ENCODE measurements at places on chromosomes 7 and 10. TPM values are rescaled to one million over a fixed set of nuclear protein-coding genes. Genes with fewer than 3 reads are reported as not detected.
A peak's percentile ranks its signal among the peaks of the same experiment; 100 is the strongest.

The ECD gene
- polyA plus RNA-seq, result 20.2 TPM

GRCh38 chr7:1742555-1743303 is 72.7 kb downstream of the ELFN1 start:
- DNase-seq, result peak; percentile 36

GRCh38 chr10:93445097-93445960 is 36.8 kb downstream of the MYOF start:
- peak; percentile 88 for DNase-seq

GRCh38 chr7:80624763-80625162 is 13.7 kb upstream of the CD36 start:
- DNase-seq, result no peak

DNA sequence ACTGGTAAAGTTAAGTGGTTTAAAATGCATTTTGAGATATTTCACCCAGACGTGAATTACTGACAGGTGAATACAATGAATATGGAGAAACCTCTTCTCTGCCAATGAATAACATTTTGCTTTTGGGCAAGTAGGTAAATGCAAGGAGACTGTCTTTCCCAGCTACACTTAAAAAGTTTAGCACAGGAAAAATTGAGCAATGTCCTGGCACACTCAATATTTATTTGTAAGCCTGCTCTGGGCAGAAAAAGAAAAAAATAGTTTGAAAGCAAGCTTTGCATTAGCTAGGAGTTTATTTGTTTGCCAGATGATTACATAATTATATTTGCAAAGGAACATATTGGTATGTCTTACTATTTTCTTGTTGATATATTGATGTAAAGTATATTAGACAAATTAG is 624.2 kb downstream of the ACTR3B start:
- peak; percentile 41 for DNase-seq

The CCDC172 gene
- polyA plus RNA-seq, result not detected

The GATA3 gene
- 0.12 TPM for polyA plus RNA-seq

- DNase-seq, result no peak
Observed at GRCh38 chr7:41729059-41729458, 26.2 kb upstream of the INHBA start.

All from muscle of back (tissue), 13 donors.